Stimulated activated CD8-positive, alpha-beta memory T cell treated with anti-CD3 and anti-CD28 coated beads, Interleukin-15, amount 100 ng/mL, for 1 hour (primary cell): ENCODE measurements at places on chromosomes 11 and 22.
A peak's percentile ranks its signal among the peaks of the same experiment; 100 is the strongest.

- DNase-seq: no peak
Observed at GRCh38 chr11:8646873-8647272, 35.6 kb downstream of the TRIM66 start.

DNA sequence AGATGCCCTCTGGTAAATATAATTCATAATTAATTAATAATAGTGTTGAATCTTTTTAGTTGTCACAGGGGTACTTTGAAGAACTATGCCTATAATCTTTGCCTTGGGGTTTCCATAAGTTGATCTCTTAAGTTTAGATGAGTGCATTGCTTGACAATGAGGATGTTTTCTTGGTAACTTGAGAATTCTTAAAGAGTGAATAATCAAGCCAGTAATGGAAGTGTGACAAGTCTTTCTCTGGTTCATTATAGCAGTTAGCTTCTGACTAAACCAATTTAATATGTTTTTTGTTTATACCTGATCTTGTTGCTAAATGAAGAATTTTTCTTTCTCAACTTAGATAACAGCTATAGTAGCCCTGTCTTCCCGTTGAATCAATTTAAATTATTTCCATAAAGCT, 46.2 kb downstream of the ATXN10 start:
- no peak for DNase-seq

GRCh38 chr11:62400760-62401159, 18.1 kb upstream of the SCGB1A1 start:
- no peak for DNase-seq

GRCh38 chr11:122439866-122440810, 215.4 kb upstream of the UBASH3B start:
- no peak for DNase-seq

DNA sequence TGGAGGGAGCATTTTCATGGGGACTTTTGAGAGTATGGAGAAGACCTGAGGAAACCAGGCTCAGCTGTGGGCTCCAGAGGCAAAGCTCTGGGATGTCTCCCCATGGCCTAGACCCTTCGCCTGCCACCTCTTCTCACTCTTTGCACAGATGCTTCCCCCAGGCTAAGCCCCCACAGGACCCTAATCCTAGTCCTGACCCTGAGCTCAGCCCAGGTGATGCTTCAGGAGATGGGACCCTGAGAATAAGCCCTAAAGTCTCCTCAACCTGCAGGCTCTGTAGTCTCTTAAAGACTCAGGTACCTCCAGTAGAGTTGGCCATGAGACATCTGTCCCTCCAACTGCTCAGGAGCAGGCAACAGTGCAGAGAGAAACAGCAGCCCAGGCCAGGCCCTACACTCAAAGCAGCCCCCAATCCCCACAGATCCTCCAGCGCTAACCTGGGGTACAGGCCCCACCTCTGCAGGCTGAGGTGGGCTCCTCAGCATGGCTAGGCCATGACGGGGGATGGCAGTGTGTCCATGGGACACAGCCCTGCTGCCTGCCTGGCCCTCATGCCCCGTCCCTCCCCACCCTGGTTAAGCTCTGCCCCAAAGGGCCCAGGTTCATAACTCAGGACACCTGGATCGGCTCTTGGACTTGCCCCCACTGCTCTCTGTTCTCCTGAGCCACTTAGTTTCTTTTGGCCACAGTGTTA, 39.4 kb downstream of the GGTLC2 start:
- no peak for DNase-seq

DNA sequence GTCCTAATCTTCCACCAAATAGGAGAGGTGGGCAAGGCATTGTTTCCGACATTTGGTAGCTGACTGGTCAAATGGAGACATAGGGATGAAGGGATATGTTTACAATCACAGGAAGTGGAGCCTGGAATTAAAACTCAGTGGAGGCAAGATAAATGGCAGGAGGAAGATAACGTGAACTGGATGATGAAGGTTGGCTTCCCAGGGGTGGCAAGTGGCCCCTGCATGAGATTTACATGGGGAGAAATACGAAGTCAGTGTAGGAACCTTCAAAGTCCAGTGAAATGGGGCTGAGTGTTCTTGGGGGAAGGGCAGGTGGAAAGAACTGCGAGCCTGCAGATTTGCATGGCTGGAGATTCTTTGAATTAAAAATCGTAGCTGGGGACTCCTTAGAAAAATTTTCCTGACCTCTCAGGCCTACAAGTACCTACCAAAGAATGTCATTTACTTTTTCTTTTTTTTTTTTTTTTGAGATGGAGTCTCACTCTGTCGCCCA, 724 bp upstream of the FOXRED2 start:
- DNase-seq: no peak

DNA sequence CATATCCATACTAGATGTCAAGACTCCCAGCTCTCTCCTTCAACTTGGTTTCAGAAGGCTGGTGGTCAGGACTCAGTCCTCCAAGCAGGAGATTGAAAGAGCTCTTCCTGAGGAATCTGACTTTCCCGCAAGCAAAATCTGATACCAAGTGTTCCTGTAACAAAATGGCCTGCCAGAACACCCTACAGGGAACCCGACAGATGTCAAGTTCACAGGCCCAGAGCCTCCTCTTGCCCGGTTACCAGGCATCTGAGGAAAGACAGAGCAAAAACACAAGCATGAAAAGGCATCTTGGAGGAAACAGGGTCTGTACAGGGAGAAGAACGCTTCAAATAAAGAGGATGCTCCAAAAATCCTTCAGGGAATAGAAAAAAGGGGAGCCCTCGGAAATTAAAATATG, 8.7 kb upstream of the KCNJ5 start:
- DNase-seq: no peak

GRCh38 chr11:119147604-119148333, 1.1 kb upstream of the ABCG4 start:
- DNase-seq: no peak

DNA sequence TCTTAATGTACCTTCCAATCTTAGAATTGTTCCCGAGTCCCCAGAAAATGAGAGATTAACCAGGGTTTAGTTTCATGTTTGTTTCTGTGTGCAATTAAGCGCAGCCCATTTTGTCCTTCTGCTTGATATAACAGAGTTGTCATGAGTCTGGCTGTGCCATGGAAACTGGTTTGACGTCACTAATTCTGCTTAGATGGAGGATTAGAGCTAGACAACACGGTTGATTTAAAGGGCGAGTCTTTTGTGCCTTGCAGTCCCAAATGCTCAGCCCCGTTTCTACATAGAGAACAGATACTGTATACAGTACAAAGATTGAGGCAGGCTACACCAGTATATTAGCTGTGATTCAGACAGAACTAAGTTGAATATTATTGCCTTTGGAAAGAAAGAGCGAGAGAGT, 45.5 kb upstream of the ALKBH3 start:
- no peak for DNase-seq

DNA sequence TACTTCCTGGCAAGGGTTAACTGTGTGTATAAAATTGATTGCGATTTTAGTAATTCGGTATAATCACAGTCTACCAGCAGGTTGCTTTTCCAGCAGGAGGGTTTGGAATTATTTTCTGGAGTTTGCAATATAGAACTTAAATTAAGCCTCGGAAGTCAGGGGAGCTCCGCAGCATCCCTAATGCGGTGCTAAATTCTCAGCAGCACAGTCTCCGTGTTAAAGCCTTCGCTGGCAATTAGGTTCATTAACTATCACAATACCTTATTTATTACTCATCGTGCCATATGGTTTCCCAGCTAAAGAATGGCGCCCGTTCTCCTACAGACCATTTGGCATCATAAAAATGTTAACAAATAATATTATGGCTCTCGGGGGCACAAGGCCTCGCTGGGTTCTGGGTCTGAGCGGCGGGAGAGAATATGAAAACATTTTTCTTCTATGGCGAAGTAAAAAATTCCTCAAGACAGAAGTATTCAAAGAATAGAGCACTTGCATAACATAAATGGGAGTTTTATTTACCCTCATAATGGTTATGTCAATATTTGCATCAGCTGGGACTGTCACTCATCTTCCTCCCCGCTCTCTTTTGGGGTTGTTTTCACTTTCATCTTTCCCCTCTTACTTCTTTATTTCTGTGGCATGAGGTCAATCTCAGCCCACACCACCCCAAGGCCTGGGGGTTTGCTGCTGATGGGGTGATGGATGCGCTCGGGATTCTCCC, 28.1 kb upstream of the ZBTB16 start:
- no peak for DNase-seq

DNA sequence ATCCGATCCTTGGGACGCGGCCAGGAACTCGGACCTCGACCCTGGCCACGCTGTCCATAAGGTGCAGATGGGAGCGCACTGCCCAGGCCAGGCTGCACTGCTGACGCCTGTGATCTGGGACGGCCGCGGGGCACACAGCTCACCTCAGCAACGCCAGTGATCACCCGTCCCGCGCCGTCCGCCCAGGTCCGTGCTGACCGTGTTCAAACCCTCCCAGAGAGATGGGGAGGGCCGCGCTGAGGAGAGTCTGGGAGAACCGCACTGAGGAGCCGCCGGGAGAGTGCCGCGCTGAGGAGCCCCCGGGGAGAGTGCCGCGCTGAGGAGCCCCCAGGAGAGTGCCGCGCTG, 636 bp downstream of the KCNQ1OT1 start:
- DNase-seq: no peak

DNA sequence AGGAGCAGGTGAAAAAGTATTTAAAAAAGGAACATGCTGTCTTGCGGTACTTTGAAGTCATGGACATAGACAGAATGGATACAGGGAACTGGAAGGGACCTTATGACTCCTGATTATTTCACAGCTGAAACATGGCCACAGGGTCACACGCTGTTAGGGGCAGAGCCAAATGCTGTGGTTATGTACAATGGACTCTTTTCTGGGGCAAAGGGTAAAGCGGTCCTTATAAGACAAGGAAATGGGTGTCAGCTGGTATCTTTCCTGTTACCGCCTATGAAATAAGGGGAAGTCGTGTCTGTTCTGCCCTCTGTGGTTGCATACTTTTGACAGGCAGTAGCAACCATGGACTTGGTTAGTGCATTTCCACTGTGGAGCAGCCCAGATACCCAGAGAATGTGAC, 12.8 kb upstream of the ST14 start:
- no peak for DNase-seq

DNA sequence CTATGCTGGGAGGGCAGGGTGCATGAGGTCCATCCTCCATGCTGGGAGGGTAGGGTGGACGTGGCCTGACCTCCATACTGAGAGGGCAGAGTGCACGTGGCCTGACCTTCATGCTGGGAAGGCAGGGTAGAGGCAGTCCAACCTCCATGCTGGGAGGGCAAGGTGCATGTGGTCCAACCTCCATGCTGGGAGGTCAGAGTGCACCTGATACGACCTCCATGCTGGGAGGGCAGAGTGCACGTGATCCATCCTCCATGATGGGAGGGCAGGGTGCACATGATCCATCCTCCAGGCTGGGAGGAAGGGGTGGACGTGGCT, 622.2 kb downstream of the BRD1 start:
- DNase-seq: no peak

GRCh38 chr11:134159652-134160051, 64.1 kb downstream of the NCAPD3 start:
- no peak for DNase-seq

- DNase-seq: no peak
Observed at GRCh38 chr11:34065505-34066203, 14.1 kb downstream of the CAPRIN1 start.

- no peak for DNase-seq
Observed at GRCh38 chr11:11263238-11264005, 89.6 kb downstream of the CSNK2A3 start.

DNA sequence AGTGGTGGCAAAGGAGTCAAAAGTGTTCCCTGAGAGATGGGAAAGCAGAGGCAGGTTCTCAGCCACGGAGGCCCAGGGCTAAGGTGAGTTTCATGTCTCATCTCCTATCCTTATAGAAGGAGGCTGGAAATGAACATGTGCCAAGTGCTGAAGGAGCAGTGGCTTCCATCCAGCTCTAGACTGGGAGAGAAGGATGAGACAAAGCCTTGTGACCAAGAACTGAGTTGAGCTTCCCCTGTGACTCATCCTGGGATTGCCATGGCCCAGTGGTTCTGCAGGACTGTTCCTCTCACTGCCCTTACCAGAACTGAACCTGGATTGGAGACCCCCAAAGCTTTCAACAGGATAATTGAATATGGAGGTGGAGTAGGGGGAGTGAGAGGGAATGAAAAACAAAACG, 16.7 kb upstream of the OR9Q1 start:
- no peak for DNase-seq

DNA sequence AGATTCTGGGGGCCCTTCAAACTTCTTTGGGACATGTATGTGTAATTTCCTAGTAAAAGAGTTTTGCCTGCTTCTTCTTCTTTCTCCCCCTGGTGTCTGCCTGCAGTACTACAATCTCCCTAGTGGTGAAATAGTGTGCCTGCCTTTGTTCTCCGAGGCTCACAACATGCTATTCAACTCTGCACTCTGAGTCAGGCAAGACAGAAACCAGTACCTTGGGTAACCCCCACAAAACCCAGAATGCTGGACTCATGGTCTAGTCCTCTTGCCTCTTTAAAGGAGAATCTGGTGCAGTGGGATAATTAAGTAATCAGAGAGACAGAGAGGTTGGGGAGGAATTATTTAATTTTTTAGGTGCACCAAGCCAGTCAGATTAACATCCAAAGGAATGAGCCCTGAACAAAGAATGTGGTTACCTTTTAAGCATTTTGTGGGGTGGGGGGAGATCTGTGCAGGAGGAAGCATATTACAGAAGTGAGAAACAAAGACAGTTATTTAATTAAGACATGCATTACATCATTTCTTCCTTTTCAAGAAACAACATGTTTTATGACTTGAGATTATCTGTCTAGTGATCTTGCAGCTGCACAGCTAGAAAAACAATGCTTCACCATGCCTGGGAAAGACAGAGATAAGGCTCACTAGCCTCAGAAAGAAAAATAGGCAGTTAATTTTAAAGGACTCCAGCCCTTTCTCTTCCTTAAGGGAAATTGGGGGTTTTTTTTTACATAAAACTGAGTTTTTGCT, 11.0 kb upstream of the MS4A6A start:
- peak; percentile 28 for DNase-seq

DNA sequence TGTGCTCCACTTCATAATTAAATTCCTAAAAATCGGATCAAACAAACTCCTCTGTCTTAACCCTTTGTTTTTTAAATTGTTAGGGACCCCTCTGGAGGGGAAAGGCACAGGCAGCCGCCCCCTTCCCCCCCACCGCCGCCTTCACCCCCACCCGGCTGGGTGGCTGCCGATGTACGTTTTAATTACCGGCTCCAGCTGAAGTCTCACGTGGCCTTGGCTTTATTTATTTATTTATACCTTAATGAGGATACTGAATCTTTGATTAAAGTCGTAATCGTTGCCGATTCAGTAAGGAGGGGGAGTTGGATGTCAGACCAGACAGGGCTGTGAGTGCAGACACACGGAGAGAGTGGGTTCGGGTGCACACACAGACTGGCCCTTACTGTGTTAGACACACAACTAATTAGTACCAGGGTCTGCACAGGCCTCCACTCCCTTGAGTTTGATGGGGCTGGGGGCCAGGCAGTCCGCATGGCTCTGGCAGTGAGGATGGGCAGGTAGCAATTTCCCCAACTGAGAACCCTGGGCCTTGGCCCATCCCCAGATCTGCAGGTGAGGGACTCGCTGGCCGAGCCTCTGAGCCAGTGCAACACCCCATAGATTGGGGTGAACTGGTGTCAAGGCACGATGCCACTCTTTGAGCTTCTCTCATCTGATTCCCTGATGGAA, 51.3 kb upstream of the NNMT start:
- no peak for DNase-seq

DNA sequence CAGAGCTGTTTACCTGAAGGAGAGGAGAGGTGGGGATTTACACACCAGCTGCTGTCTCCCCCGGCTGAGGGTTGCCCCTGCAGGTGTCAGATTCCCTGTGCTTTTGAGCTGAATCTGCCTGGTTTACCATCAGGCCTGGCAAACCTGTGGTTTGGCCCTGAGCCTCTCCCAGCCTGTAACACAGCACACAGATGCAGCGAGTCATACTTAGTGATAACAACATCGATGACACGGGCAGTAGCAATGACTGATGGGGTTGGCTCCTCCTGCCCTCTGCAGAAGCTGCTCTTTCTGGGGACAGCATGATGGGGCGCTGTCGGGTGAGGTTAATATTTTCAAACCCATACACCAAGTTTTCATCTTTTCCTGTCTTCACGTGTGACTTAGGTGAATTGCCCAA, 380.0 kb upstream of the B3GAT1 start:
- no peak for DNase-seq
